Activated T-helper 1 cell treated with anti-CD3 and anti-CD28 coated beads, Interleukin-2, amount 50 U/mL, for 16 hours (primary cell): ENCODE measurements at places on chromosomes 13 and 19.

GRCh38 chr13:46160065-46160464 is 21.9 kb downstream of the LCP1 start:
- DNase-seq: no peak

GRCh38 chr13:73991384-73991783 is 142.8 kb downstream of the KLF12 start:
- no peak for DNase-seq

GRCh38 chr19:12778017-12778904 is 2.9 kb upstream of the HOOK2 start:
- no peak for DNase-seq

DNA sequence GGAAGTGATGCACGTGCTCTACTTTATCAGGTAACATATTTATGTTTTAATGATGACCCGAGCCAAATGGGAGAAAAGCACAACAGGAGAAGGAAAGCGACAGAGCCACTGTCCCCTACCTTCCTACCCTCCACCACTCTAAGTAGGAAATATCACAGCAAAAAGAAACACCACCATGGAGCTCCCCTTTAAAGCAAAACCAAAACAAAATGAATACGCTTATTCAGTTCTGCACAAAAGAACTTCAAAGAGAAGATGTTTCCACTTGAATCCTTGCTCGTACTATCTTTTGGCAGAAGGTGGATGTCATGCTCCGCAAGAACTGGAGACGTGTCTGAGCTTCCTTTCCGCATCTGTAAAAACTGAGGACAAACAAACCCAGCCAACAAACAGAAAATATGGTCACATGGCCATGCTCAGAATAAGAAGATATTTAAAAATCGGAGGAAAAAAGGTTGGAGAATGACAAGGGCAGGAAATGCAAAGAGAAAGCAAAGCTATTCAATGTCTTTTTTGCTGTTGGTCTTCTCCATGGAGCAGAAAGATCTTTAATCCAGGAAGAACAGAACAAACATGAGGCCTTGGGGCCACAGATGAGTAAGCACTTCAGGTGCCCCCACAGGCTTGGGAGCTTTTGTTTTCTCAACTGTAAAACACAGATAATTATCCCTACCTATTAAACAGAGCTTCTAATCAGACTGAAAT is 19.5 kb downstream of the N4BP2L1 start:
- no peak for DNase-seq

GRCh38 chr19:14412324-14412995 is 6.7 kb downstream of the DDX39A start:
- DNase-seq: no peak

GRCh38 chr13:94996445-94996844 is 284.1 kb upstream of the SOX21 start:
- DNase-seq: no peak
